NCI-H2029 treated with DMSO at 0.1 percent for 48 hours (cell line): ENCODE measurements at places on chromosomes 2 and 18.

DNA sequence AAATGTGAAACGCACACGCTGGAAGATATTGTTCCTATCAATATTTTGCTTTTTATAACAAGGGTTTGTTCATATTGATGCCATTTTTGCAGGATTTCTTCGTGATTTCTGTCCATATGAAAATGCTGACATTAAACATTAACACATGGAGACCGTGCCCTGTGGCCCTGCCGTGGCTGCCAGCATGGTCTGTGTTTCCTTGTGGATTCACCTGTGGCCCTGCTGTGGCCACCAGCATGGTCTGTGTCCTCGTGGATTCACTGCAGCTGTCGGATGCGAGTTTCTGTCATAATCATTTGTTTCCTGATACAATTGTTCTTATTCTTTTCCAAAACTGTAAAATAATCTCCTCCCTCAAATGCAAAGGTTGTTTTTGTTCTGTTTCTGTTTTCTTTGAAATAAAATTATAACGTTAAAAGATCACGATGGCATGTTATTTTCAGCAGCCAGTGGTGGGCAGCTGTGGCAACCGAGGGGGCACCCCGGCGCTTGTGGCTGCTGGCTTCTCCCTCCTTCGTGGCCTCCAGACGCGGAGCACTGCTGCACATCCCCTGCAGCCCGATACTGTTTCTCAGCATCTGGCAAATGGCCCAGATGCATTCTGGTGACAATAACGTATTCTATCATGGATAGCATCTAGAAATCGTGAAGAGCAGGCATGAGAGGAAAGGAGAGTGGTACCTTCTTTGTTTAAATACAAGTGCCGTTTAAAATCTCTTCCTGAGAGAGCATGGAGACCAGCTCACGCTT lies 143.5 kb downstream of the PTGR3 start:
- no peak for DNase-seq

DNA sequence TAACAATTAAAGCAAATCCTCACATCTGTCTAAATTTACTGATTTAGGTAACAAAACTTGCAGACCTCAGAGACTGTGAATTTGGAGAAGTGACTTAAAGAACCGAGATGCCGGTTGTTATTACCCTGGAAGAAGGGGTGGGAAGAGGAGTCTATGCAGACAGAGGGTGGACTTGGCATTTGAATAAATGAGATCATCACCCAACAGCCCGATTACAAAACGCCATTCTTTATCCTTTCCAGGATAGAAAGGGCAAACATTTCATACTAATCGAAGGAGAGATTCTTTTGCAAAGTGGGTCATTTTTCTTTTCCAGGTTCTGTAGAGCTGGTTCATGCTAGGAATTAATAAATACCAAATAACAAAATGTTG lies 73.1 kb upstream of the TPO start:
- DNase-seq: no peak

DNA sequence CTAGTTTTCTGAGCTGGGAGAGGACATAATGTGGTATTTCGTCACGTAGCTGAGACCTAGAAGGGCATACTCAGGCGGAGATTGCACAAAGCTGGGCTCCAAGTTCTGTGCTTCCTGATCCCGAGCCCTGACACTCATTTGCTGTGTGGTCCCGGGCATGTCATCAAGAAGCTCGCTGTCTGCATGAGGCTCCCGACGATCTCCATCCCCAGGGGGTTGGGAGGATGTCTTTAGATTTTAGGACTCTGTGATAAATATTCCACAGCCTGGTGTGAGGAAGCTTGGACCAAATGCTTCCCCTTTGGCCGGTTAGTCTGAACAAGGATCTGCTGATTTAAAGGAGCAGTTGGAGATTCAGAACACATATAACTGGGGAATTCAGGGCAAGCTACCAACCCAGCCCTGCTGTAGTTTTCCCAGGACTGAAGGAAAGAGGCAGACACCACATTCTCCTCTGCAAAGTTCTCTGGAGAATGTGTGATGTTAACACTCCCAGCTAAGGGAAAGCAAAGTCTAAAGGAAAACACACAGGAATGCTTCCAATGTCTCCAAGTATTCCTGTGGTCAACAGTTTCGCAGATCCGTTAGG lies 2.3 kb downstream of the KCNE4 start:
- no peak for DNase-seq

GRCh38 chr2:25201265-25201664 lies 32.9 kb upstream of the POMC start:
- DNase-seq: no peak

DNA sequence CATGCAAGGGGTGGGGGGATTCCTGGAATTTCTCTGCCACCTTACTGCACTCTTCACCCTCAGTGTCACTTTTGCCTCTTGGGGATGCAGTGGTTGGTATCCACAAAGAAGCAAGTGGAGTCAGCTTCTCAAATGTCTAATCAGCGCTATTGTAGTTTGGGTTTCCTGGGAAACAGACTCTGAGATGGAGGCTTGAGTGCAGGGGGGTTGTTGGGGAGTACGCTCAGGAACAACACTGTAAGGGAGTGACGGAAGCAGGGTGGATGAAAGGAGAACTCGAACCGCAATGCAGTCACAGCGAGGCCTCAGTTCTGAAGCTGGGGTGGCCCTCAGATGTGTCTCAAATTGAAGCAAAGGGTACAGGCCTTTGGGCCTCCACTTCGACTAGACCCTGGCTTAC lies 73.6 kb upstream of the EPC2 start:
- DNase-seq: no peak

DNA sequence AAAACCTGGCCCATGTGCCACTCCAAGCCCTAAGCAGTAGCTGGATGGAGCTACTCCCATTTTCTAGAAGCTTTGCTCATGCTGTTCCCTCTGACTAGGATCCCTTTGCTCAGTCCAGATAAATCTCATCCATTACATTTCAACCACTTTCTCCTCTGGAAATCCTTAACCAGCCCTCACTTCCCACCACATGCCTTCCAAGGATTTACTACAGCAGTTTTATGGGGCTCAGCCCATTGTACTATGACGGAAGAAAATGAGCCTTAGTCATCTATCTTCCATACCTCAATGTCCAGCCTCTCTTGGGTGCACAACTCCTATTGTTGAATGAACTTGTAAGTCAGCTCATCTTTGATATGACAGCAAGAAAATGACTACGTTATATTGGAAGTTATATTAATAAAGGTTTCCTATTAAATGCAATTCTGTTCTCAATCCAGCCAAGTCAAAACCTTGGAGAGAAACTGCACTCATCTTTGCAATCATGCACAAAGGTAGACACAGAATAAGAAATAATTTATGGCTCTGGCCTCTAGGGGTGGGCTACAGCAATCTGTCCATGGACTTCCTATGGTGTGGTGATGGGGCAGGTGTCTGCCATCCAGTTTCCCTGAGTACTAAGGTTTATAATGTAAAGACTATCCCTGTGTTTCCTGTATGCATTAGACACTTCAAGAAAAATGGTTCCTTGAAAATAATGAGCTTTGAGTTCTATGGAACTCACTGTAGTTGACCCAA lies 3.4 kb downstream of the B4GALT6 start:
- DNase-seq: no peak

GRCh38 chr2:54770676-54771075 lies 47.2 kb downstream of the EML6 start:
- no peak for DNase-seq

DNA sequence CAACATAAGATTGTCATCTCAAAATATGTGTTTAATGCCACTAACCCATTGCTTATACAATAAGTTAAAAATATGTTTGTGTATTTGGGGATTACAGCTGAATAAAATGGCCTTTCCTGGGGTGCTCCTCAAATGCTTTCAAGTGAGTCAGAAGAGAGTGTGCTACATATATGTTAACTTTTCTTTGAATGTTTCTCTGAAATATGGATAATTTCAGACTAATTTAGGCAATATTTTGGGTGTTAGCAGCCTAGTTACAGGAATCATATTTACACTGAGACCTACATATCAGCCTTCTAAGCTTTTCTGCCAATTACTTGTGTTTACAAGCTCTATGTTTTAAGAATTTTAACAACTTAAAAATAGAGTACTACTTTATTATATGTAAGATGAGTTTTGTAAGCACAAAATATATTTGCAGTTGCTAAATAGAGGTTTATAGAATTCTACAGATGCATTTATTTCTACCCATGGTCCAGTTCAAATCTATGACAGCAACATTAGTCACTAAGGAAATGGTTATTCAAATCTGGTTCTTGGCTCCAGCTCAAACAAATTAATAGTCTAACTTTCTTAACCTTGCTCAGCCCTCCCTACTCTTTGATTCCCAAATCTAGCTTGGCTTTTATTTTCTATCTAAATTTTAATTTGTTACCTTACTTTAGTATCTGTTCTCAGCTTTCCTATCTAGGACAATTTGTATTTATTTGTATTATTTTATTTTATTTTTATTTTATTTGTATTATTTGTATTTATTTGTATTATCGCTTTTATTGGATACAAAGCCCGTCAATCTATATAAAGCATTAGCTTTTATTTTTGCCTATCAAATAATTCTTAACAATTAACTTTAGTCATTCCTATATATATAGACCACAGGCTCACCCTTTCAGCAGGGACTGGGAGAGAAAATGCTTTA lies 48.9 kb downstream of the FSIP2 start:
- no peak for DNase-seq
